ENCODE measurements at places on chromosomes 7 and 10.

DNA sequence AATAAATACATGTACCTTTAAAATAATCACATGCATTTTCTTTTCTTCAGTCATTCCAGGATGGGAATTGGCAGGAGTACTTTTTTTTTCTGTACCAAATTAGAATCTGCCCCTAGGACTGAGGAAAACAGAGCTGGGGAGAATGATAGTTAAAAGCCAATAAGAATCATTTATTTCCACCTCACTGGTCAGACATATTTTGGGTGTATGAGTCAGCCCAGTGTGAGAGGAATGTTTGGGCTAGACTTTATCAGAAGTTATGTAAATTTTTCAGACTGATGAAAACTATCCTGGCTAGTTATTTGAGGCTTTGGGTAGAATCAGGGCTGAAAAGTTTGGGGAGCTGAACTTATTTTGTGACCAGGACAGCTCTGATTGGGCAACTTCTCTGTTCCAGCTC lies 303.1 kb upstream of the NPSR1 start:
- no peak for DNase-seq

GRCh38 chr10:20237586-20237985 lies 421.4 kb downstream of the PLXDC2 start:
- DNase-seq: no peak

- no peak for DNase-seq
Measured at GRCh38 chr7:34851431-34851830, 185.9 kb downstream of the DPY19L1 start.

DNA sequence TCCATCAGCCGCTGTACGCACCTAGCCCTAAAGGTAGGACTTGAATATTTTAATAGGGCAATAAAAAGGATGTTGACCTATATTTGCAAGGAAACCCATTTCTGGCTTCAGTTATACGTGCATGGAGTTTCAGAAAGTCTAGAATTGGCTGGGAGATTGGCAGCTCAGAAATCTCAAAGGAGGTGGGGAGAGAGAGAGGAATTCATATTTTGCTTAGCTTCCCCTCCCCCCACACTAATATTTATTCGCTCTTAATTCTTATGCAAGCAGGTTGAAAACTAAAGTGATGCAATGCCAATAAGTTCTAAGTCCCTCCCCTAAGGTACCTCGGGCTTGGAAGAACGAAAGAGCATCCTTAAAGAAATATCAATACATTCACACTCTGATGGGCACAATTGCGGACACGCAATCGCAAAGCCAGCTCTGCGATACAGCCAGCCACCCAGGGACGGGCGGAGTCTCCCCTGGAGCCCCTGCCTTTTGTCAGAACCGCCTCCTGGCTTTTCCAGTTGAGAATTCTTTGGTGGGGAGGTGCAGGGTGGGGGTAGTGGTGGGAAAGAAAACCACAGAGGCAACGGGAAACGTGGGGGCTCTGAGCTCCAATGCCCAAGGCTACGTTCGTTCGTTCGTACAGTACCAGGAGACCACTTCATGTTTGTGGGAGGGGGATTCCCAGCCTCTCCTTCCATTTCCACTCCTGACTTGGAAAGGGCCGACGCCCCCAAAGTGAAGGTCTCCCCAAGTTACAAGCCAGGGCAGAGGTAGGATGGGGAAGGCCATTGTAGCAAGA lies 1.3 kb downstream of the SHH start:
- no peak for DNase-seq

- no peak for DNase-seq
Measured at GRCh38 chr10:124996127-124996853, 54.4 kb downstream of the ZRANB1 start.

DNA sequence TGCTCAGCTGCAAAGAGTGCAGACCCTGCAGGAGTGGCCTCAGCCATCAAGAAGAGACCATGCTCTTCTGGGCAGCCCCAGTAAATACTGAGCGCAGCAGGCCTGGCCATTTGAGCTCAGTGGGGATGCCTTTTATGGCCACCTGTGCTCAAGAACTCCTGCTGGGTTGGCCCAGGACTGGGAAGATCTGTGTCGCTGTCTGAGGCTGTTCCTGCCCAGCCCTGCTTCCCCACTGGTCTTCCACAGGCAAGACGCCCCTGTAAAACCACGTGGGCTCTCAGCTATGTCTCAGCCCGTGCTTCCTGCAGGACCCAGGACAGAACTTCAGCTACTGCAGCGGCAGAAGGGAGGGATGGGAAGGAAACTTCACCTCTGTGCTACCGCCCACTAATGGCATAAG lies 10.5 kb upstream of the PPIF start:
- DNase-seq: no peak

DNA sequence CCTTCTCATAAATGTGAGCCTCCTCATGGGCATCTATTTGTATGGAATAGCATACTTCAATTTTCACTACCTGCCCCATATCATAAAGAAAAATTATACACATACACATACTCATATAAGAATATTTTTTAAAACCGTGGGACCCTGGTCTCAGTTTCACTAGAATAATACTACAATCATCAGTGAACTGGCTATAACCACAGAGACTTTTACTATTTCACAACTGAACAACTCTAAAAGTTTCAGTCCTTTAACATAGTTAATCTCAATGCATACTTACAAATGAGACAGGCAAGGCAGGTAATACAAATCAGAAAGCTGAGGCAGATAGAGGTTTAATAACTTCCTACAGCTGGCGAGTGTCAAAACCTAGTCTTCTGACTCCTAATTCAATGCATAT lies 83.1 kb downstream of the LRRN3 start:
- no peak for DNase-seq

GRCh38 chr7:15831606-15832005 lies 145.1 kb upstream of the MEOX2 start:
- no peak for DNase-seq

DNA sequence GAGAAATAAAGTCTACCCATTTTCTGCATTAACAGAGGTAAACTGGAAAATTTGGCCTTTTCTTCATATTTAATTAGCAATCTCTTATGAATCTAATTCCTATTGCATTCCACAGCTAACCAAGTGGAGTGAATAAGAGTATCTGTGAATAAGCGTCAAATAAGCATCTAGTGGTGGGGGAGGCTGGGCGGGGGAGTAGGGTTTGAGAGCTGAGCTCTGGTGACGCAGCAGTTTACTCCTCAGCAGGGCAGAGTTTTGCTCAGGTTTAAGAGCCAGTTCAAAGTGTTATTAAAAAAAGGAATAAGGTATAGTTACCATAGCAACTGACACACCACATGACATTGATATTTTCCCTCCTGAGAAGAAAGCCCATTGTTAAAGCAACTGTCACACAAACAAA lies 1346.8 kb upstream of the CELF2 start:
- no peak for DNase-seq
